ENCODE measurements at places on chromosomes 3 and 15.
A peak's percentile ranks its signal among the peaks of the same experiment; 100 is the strongest.

DNA sequence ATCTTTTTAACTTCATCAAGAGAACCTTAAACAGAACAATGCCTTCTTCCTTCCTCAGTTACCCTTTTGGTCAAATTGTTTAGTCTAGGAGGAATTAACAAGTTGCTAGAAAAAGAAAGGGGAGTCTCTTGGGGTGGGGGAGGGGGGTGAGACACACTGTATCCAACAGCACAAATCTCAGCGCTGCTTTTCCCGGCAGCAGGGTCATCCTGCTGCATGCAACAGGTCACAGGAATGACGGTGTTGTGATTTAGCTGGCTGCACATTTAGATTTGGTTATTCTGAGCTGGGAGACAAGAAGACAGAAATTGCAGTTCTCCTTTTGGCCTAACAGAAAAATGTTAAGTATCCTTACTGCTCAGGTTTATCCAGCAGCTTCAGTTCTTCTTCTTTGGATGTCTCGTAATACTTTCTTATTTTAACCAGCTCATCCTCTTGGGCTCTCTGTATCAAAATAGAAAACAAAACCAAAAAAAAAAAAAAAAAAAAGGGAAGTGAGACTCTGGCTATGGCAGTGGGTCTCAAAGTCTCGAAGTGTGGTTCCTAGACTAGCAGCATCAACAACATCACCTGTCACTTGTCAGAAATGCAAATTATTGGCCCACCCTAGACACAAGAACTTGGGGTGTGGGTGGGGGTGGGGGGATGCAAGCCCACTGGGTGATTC lies 190.5 kb downstream of the GREM1 start:
- no peak for DNase-seq

- DNase-seq, result no peak
These were observed 5.8 kb downstream of the TMIE start for GRCh38 chr3:46706771-46707582.

GRCh38 chr15:85800478-85801123 lies 5.9 kb upstream of the KLHL25 start:
- DNase-seq, result no peak

- no peak for DNase-seq
These were observed 522 bp upstream of the NRROS start for GRCh38 chr3:196638861-196639482.

DNA sequence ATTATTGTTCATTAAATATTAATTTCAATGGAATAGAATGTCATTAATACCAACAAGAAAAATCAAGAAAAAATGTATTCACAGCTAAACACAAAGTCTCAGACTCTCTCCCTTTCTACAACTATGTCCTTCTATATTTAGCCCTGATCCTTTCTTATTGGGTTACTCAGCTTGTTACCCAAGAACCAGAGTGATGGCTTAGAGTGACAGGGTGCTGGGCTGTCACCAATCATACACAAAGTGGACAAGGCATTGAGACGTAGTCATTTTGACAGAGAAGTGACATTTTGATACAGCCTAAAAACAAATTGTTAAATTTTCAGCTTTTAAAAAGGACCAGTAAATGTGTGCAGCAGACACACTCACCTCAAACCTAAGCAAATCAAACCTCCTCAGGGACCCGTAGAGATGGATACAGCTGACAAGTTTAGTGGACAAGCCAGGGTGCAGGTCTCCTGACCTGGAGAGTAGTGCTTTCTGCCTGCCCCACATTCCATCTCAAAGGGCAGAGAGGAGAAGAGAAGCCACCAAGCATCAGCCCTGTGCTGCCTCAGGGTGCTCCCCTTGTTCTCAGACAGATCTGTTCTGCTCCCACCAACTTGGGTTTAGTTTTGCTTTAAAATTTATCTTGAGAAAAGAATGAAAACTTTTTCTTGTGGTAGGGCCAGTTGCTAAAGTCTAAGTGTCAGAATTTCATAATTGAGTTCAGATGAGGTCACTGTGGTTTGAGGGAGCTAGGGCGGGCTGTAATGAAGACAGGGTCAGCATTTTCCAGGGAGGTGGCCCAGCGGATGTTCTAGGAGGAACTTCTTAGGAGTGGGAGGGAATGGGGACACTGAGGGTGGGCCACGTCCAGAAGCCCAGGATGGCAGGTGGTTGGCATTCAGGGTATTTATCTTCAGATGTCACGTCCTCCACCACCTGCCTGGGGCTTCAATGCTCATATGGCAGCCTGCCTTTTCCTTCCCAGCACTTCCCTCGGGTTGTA lies 136.5 kb upstream of the TBL1XR1 start:
- DNase-seq, result no peak

GRCh38 chr3:59856934-59857460 lies 807.2 kb upstream of the CFAP20DC start:
- no peak for DNase-seq

- DNase-seq, result no peak
These were observed 578.3 kb upstream of the ADAMTS9 start for GRCh38 chr3:65265942-65266590.

- DNase-seq, result no peak
These were observed 47.0 kb upstream of the PPIB start for GRCh38 chr15:64209680-64210334.

DNA sequence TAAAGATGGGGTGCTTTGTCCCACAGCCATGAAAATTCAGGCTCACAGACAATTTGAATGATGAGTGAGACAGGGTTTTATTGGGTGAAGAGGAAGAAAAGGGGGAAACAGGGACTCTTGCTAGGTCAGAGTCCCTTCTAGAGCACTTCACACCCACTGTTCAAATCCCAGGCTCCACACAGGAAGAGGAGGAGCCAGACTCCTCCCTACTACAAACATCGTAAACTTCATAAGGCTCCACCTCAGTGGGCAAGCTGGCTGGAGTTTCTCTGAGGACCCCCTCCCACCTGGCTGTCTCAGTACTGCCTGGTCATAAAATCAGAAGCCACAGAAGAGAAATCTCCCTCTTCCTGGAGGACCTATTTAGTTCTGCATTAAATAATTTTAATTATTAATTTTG lies 80.3 kb upstream of the KCNMB2 start:
- no peak for DNase-seq

- DNase-seq, result no peak
These were observed 17.1 kb upstream of the RFC4 start for GRCh38 chr3:186823386-186823785.

- no peak for DNase-seq
These were observed 31.6 kb upstream of the SEMA3F start for GRCh38 chr3:50123394-50124051.

DNA sequence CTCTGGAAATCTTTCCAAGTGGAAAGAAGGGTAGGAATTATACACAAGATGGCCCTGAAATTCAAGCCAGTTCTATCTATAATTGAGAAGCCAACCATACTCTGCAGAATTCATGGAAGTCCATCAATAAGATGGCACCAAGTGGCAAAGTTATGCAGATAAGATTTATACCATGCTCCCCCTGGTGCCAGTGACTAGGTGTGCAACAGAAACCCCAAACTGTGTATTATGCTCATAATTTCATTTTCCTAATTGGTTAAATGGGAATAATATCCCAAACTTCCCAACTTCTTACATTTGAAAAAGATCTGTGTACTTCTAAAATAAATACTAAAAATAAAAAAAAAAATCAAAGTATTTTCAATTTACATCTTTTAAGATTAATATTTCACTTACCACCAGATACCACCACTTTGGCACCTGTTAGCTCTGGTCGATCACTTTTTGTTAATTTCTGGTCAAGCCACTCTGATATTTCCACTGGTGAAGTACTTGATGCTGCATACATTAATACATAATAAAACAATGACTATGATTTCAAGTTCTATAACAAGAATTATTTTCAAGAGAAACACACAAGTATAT lies 25.9 kb downstream of the ETFA start:
- DNase-seq, result no peak

DNA sequence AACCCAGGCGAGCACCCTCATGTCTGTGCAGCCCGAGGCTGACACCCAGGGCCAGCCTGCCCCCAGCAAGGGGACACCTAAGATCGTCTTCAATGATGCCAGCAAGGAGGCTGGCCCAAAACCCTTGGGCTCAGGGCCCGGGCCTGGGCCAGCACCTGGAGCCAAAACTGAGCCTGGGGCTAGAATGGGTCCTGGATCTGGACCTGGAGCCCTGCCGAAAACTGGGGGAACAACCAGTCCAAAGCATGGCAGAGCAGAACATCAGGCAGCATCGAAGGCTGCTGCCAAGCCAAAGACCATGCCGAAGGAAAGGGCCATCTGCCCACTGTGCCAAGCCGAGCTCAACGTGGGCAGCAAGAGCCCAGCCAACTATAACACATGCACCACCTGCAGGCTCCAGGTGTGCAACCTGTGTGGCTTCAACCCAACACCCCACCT lies 31.4 kb upstream of the APEH start:
- no peak for DNase-seq

DNA sequence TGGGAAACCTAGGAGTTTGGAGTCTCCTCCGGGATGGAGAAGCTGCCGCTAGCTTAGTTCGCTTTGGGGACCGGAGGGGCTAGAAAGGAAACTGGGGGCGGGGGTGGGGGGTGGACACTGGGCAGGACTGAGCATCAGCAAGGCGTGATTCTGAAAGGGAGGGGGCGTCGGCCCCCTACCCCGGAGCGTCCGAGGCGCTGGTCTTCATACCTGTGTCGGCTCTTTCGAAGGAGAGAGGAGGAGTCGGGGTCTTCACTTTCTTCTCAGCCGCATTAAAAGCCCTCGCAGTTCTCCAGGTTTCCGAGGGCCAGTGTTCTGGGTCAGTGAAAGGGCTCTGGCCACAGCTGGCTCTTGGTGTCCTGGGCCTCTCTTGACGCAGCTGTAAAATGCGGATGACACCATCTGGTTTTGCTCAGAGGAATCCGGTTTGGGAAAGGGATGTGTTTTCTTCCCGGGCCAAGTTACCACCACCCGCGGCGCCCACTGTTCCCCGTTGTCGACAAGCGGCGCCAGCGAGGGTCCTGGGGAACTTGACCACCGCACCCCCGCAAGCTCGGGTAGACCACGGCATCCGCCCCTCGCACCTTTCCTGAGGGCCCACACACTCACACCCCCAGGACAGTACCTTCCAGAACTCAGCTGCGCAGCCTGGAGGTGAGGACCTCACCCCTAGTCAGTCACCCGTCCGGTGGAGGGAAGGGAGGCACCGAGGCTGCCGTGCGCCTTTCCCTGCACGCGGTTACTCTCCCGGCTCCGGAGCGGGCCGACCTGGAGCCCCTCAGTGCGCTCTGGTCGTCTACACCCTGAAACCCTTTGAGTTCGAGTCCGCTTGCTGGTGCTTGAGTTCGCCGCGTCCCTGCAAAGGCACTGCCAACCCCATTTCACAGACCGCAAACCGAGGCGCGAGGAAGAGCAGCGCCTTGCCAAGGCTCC lies 660 bp downstream of the CCK start:
- no peak for DNase-seq

- DNase-seq, result no peak
These were observed 1.2 kb downstream of the PRR20G start for GRCh38 chr3:127286571-127287140.

- peak; percentile 2 for DNase-seq
These were observed 449 bp downstream of the RAF1 start for GRCh38 chr3:12663401-12663935.

- DNase-seq, result no peak
These were observed 15.9 kb downstream of the SATB1 start for GRCh38 chr3:18409266-18409665.

DNA sequence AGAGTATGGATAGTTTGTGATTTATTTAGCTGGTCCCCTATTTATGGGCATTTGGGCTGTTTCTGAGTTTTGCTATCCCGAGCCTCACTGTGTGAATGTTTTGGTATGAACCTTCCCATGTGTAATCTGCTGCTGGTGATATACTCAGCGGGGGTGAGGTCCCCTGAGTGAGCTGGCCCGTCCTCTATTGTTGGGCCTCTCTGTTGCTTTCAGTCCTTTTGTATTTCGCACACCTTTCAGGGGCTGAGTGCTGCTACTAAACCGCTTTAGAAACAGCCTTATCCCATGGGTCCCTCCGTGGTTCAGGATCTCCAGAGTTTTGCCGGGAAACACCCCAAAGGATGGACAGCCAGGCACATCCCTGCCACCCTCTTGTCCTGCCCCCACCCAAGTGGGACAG lies 94.5 kb downstream of the WNT7A start:
- no peak for DNase-seq

DNA sequence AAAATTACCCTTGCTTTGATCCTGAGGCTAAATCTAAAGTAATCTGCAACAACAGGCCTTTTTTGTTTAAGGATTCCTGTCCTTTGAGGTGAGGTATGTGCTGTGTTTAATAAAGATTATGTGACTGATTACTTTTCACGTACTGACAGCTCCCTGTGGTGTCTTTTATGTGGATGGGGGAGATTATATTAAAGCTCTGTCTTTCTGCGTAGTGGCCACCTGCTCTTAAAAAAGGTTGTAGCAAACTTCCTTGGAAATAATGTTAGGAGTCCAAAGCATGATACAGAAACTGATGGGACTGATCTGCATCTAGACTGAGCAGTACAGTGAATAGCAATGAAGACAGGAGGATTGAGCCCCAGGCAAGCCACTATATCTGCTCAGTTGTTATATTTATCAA lies 453.0 kb upstream of the GOLIM4 start:
- DNase-seq, result no peak

- no peak for DNase-seq
These were observed 748.5 kb downstream of the ROBO1 start for GRCh38 chr3:79019137-79019923.

Measured in stimulated activated CD8-positive, alpha-beta memory T cell treated with anti-CD3 and anti-CD28 coated beads, Interleukin-4, amount 100 ng/mL, for 1 hour (primary cell).